ENCODE measurements at places on chromosomes 12 and 14.

DNA sequence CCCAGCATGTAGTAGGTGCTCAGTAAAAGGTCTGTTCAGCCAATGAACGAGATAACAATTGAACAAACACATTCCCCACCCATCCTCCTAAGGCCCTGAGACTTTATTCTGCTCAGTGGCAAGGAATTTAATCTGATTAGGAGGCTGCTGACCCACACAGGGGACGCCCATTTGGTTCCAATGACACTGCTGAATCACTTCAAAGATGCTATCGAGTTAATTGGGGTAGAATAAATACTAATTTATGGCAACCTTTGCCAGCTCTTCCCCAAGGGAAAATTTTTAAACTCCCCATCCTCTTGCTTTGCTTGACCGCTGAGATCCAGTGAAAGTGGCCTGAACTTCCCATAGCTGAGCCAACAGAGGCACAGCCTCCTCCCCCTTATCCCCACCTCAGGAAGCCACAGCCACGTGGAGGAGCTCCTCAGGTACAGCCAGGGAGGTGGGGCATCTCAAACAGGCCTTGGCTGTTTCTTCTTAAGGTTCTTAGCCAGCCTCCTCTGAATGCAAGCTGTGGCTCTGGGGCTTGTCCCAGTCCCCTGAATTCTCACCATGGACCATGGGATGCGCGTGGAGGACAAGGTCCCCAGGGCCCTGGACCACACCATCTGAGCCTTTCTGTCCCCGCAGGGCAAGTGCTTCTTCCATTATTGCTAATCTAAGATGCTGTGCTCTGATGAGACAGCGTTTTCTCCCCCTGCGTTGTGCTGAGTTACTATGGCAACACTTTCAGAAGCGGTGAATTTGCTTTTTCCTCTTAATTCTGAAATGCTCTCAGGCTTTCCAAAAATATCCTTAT, 26.7 kb downstream of the C14orf132 start:
- DNase-seq = no peak

DNA sequence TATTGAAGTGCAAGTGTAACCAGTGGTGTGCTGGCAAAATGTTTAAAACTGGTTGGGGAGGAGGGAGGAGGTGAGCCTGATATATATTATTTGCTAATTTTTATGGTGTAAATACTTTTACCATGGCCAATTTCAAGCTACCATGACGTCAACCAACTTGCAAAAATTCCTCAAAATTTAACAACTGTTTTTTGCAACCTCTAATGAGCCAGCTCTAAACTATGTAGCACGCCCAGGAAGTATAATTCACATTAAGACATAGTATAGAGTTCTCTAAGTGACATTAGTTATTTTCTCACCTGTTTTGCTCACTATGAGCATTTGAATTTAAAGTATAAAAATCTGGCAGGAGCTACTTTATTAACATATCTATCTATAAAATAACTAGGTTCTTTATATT, 41.4 kb downstream of the ATL1 start:
- no peak for DNase-seq

DNA sequence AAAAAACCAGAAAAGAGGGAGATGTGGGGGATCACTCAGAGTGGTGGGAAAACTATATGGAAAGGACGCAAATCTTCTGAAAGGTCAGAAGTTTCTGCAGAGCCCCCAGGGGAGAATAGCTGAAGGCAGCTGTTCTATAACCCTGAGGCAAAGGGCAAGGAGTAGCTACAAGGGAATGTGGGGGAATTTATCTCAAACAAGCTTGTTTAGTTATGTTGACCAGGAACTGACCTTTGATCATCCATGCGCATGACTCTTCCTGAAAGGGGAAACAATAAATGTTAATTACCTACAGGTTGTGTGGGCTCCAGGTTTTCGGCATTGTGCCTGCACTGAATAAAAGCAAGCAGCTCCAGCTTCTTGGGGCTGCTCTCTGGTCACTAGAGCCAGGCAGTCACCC, 968.5 kb downstream of the AACS start:
- no peak for DNase-seq

DNA sequence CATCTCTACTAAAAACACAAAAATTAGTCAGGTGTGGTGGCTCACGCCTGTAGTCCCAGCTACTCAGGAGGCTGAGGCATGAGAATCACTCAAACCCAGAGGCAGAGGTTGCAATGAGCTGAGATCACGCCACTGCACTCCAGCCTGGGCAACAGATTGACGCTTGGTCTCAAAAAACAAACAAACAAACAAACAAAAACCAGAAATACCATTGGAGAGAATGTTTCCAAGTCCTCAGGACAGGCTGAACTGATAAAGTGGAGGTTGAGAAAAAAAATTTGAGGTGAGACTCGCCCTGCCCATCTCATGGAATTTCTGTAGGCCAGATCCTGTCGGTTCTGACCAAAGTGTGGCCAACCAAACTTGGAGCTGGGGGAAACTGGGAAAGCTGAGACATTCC, 30.6 kb upstream of the NFYB start:
- DNase-seq = no peak

DNA sequence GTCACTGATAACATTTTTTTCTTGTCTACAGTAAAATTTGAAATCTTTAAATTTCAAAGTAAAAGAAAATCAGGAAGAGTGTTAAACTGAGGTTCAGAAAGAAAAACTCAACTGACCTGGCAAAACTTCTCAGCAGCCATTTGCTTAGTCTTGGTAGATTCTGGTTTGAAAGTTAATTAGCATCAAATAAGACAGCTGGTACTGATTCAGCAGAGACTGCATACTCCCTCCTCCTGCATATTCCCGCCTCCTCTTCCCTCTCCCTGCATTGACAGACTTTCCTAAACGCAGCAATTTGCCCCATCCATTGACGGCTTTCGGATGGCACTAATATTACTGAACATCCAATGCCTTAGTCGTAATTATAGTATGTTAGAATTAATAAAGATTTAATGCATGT, 520.8 kb downstream of the FLRT2 start:
- no peak for DNase-seq

GRCh38 chr14:105087308-105087962, 22.2 kb upstream of the GPR132 start:
- DNase-seq = peak; percentile 57

- DNase-seq = no peak
Measured at GRCh38 chr12:116525418-116526001, 33.7 kb upstream of the MAP1LC3B2 start.

DNA sequence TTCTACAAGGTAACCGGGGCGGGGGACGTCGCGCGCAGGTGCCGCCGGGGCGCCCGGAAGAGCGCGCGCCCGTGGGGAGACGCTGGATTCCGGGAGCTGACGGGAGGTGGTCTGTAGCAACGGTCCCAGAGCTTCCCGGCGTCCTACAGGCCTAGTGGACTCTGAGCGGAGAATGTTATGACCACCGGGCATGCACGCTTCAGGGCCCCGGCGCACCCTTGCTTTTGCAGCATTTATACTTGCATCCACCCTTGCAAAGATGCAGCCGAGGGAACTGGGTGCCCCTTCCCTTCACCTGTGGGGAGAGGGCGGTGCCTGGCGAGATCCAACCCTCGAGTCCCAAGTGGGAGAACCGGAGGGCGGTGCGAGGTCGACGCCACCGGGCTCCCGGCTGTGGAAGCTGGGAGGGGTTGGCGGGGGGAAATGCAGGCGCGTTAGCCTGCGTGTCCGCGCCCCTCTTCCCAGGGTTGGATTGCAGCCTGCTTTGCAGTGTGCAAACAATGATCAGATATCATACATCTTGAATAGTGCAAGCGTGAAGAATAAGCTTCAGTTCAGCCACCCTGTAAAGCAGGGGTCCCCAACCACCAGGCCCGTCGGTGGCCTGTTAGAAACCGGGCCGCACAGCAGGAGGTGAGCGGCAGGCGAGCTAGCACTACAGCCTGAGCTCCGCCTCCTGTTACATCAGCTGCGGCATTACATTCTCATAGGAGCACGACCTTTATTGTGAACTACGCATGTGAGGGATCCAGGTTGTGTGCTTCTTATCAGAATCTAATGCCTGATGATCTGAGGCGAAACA, 576 bp downstream of the ERP29 start:
- peak; percentile 82 for DNase-seq

DNA sequence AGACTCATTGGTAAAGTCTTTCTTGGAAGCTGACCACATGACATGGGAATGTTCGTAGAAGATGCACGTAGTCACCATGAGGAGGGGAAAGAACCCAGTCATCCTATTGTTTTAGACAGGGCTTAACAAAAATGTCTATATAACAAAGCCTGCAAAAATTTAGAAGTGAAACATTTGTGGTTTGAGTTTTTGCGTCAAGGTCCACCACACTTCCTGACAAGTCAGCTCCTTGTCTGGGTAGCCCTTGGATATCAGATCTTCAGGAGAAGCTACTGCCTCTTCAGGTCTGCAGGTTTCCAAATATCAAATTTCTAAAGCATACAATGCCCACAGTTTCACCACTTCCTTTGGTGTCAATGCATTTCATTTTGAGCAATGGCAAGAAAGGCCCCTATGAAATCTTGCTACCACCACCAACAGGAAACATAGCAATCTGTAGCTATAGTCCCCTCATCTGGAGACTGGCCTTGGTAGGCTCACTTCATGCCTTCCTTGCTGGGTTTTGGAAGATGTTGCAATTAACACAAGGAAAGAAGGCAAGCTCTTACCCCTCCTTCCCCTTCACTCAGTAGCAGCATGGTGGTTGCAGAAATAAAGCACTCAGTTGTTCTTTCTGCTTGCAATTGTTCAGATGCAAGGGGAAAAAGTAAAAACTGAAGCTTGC, 235.2 kb downstream of the PCNX1 start:
- DNase-seq = peak; percentile 27

DNA sequence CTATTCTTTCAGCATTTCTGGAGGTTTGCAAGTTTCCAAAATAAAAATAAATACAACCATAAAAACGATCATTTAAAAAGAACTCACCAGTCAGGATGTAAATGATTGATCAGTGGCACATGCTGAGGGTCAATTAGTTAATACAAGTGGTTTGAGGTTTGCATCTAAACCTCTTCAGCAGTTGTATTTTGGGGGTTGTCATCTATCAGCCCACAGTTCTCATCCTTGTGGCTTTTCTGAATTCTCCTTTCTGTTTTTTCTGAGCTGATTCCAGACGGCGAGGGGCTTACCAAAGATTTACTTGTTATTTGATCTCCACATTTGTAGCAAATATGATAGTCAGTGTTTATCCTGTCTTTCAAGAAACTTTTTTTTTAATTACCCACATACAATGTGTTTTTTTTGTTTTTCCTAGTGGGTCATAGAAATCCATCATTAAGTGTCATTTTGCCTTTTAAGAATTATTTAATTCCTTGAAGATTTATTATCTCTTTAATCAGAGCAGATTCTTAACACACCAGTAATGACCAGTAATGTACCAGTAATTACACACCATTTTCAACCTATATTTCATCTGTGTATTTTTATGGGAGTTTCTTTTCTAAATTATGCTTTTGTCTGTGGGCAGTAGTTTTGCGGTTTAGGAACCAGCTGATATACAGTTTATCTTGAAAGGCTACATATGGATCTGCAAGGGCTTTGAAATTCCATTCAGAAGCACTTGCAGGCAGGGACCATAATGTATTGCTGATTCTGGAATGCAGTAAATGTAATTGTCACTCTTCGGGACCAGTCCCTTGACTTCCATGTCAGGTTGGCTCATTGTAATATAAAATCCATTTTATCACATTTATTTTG, 56.3 kb upstream of the DAAM1 start:
- DNase-seq = no peak

DNA sequence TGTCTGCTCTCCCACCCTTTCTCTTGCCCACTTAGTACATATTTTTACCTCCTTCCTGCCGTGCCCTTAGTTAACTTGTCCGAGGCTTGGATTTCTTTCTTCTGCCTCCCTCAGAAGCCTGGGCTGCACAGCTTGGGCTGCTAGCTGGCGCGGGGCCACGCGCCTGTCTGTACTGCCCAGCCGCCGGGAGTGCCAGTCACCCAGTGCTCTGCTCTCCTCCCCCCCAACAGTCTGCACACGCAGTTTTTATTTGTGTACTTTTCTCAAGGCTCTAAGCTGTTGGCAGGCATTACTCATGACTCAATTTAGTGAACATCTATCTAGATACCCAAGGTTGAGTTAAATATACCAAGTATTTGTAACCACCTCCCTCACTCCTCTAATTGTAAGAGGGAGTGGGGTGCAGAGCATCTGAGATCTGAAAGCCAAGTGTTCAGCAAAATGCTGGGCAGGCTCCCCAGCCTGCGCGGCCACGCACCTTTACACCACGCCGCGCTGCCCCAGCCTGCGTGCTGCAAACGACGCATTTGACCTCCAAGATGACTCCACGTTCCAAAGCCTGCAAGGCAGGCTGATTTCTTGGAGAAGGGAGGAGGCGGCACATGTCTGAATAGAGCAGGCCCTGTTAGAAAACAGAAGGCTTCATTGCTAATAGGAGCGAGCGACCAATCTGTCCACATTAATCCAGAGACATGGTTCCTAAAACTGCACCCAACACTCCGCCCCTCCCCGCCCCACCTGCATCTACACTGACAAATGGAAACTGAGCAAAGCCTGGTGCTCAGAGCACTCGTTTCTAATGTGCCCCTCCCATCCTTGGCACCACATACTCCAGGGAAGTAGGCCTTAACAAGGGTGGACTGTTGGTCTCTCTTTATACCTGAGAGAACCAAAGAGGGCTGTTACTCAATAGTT, 18.2 kb upstream of the CACNA2D4 start:
- DNase-seq = no peak

- no peak for DNase-seq
Measured at GRCh38 chr14:95044463-95045105, 112.7 kb downstream of the DICER1 start.
